ENCODE measurements at places on chromosomes 12 and 14.

GRCh38 chr14:34692348-34692747 is 22.0 kb downstream of the CFL2 start:
- no peak for DNase-seq

DNA sequence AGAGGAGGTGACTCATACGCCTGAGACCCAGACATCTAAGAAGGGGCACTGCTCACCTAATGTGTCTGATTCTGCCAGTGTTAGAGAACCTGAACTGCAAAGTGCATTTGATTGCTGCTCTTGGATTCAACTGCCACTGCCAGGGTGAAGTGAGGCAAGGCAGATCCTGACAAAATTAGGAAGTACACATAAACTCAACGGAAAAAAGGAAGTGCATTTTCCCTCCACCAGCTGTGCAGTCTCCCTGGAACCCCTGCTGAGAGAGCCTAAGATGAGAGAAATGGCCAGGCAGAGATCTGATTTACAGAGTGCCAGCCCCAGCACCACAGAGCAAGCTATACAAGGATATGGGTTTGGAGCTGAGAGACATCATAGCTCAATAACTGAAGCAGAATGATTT is 215.3 kb downstream of the SEC23A start:
- no peak for DNase-seq

DNA sequence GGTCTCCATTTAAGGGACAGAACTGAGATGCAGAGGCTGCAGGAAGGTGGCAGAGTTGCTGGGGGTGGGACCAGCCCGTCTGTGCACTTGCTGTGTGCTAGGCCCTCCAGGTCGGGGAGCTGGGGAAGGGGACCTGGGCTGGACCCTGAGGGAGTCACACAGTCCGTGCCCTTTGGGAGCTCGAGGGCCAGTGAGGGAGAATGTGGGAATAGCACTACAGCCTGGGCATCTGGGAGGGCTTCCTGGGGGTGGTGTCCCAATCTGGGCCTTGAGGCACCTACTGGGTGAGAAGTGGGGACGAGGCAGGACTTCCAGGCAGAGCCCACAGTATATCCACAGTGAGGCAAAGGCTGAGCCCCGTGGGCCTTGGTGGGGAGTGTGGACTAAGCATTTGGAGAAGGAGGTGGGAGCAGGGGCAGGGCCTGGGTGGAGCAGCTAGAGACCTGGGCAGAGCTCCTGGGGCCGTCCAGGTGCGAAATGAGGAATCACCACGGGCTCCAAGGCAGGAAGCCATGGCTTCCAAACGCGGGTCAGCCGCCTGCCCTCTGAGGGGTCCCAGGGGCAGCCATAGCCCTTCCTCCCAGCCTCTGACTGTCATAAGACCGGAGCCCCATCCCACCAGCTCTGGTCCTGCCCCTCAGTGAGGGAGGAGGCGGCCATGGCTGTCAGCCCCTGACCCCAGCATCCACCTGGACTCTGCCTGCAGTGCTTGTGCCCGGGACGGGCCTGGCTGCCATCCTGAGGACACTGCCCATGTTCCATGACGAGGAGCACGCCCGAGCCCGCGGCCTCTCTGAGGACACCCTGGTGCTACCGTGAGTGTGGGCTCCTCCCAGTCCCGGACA is 6.6 kb downstream of the ASPG start:
- no peak for DNase-seq

DNA sequence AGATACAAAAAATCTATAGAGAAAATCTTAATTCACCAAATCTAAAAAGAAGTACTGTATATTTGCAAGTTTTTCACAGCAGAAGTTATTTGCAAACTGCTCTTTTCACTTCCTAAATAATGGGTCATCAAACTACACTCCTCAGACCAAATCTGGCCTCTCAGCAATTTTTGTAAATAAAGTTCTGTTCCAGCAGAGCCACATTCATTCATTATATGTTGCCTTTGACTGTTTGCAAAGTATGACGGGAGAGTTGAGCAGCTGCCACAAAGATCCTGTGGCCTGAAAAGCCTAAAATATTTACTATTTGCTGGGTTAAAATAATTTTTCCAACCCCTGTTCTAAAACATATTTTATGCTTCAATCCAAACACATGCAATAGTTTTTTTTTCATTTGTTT is 1222.3 kb upstream of the SEL1L start:
- DNase-seq: no peak

DNA sequence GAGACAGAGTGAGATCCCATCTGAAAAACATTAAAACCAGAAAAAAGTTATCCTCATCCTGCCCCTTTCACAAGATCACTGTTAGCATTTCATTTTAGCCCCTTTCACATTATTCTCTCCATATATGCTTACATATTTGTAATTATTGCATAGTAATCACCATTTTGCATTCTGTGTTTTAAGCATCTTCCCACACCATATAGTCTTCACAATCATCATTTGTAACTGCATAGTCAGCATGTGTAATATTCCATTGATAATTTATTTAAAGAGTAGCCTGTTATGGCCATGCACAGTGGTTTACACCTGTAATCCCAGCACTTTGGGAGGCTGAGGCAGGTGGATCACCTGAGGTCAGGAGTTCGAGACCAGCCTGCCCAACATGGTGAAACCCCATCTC is 11.8 kb downstream of the PAPLN start:
- no peak for DNase-seq

DNA sequence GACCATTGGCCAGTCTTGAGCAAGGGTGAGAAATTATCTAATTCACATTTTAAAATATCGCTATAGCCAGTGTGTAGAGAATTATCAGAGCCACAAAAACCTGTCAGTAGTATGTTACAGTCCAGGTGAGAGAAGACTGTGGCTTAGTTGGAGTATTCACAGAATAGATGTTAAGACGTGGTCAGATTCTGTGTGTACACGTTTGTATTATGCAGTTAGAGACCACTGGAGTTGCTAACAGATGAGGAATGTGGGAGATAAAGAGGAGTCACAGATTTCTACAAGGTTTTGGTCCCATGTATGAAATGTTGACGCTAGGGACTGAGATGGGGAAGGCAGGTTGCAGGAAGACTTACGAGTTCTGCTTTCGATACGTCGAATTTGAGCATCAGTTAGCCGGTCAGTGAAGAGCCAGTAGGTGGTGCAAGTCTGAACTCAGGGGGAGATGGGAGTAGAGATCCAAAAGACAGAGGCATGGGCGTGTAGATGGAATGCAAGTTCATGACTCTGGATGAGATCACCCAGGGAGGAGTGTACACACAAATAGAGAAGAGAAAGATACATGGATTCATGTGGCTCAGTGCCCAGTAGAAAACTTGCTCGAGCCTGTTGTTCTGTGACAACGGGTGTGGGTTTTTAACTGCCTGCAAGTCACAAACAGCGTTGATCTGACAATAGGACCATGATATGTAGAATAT is 114.8 kb upstream of the FLRT2 start:
- DNase-seq: no peak

GRCh38 chr14:32352631-32353030 is 23.5 kb downstream of the AKAP6 start:
- no peak for DNase-seq

All from NCI-H1048 (cell line).